Endothelial cell of umbilical vein (primary cell): ENCODE measurements at places on chromosomes 4 and X. TPM values are rescaled to one million over a fixed set of nuclear protein-coding genes. Genes with fewer than 3 reads are reported as not detected.
A peak's percentile ranks its signal among the peaks of the same experiment; 100 is the strongest.

PPEF2 gene
- total RNA-seq, result not detected in 2 replicates

TBX22 gene
- not detected in 2 replicates for total RNA-seq

REELD1 gene
- not detected in 2 replicates for total RNA-seq

NHSL2 gene
- 40.3 and 49.9 TPM in 2 replicates for total RNA-seq

PDCL2 gene
- not detected in 2 replicates for total RNA-seq

LRCH2 gene
- 4.6 and 4.7 TPM in 2 replicates for total RNA-seq

SH3D19 gene
- total RNA-seq, result 86.3 and 92.8 TPM in 2 replicates

MAGEC3 gene
- total RNA-seq, result not detected in 2 replicates

RIPPLY1 gene
- not detected in 2 replicates for total RNA-seq

ATP10D gene
- 30.9 and 34.1 TPM in 2 replicates for total RNA-seq

LSM6 gene
- 34.7 and 43.1 TPM in 2 replicates for total RNA-seq

MSX1 gene
- total RNA-seq, result 4.1 and 5.0 TPM in 2 replicates

DNA sequence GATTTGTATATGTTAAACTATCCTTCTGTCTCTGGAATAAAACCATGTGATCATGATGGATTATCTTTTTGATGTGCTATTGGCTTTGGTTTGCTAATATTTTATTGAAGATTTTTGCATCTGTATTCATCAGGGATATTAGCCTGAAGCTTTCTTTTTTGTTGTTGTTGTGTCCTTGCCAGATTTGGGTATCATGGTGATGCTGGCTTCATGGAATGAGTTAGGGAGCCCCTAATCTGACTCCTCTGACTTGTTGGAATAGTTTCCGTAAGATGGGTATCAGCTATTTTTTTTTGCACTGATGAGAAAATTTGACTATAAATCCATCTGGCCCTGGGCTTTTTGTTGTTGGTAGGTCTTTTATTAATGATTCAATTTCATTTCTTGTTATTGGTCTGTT, 45.7 kb downstream of the ATP10D start:
- no peaks in the 10 kb centered on the region for H3K27me3 ChIP-seq
- H3K4me1 ChIP-seq, result peaks cover 49% of the 10 kb centered on the region
- DNase-seq, result peak; percentile 18

- no peaks in the 10 kb centered on the region for H3K36me3 ChIP-seq
- H3K27ac ChIP-seq, result peak overlapping the region; percentile 78
- H3K4me1 ChIP-seq, result peaks cover 9% of the 10 kb centered on the region
Observed at GRCh38 chrX:33188881-33189280, 22.5 kb downstream of the DMD start.

GRCh38 chr4:80751200-80751599, 279.3 kb upstream of the BMP3 start:
- H3K4me3 ChIP-seq, result no peak overlapping the region
- no peaks in the 10 kb centered on the region for H3K36me3 ChIP-seq
- H3K4me1 ChIP-seq, result no peaks in the 10 kb centered on the region
- H3K27ac ChIP-seq, result no peak overlapping the region

DNA sequence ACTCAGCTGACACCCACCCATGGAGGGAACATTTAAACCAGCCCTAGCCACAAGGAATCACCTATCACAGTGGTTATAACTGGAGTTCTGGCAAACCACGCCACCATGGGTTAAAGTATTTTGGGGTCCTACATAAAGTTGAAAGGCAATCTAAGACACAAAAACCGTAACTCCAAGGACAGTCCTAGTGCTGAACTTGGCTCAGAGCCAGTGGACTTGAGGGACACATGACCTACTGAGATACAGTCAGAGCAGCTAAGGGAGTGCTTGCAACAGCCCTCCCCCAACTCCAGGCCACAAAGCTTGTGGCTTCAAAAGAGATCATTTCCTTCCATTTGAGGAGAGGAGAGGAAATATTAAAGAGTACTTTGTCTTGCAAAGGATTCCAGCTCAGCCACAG, 300.5 kb downstream of the FGF13 start:
- no peak for DNase-seq
- no peaks in the 10 kb centered on the region for H3K4me1 ChIP-seq
- H3K4me3 ChIP-seq, result no peak overlapping the region

DNA sequence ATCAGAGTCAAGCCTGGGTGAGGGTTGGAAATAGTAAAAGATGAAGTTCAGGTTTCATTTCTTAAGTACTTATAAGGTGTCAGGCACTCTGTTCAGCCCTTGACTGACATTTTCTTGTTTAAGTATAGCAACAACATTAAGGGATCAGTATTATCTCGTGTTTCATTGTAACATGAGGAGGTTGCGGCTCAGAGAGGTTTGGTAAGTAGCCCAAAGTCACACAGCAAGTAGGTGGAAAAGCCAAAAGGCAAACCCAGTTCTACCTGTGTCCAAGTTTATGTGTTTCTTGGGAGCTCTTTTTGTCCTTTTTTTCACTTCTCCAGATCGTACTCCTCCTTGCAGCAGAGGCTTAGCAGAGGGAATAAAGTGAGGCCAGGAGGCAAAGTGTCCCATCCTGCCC, 337.5 kb upstream of the KLF3 start:
- no peaks in the 10 kb centered on the region for H3K36me3 ChIP-seq
- no peak for DNase-seq

DNA sequence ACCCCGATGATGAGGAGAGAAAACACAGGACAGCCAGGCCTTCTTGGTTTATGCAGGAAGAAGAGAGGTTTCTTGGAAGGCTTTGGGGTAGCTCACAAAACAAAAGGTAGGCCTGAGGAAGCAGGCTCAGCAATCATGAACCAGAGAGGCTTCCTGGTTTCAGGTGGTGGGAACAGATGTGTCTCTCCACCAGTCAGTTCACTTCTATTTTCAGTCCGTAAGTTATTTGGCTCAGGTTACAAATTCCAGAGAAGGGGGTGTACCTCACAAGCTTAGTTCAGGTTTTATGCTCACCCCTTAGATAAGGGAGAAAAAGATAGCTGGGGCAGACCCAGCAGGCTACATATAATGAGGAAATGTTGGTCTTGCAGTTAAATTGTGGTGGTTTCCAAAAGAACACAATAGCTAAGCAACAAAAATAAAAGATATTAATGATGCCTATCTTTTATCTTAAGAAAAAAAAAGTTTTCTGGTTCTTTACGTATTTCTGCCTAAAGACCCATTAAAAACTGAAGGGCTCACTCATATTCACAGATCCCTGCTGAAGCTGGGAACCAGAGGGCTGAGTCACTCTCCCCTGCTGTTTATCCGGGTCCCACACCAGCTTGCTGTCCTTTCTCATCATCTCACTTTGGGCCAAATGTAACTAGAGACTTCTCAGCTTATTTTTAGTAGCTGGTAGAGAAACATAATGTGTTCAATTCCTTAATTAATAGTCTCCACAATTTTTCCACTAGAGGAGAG, 177.0 kb downstream of the CAMK2D start:
- no peaks in the 10 kb centered on the region for H3K36me3 ChIP-seq
- no peaks in the 10 kb centered on the region for H3K4me1 ChIP-seq
- H3K27me3 ChIP-seq, result no peaks in the 10 kb centered on the region

DNA sequence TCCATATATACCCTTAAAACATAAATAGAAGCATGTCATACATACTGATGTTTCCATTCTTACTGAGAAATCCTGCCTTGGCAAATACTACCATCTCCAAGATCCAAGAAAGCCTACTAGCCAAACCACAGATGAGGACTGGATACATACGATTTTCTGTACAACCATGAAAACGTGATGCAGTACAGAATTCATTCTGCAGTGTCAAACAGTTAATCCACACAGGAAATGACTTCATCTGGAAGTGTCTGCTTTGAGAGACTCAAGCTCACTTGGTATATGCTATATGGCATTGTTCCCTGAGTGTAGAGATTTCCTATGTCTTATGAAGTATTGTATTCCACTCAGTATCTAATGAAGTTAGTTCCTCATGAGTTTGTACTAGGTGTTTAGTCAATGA, 94.3 kb downstream of the CT47B1 start:
- H3K36me3 ChIP-seq, result no peaks in the 10 kb centered on the region

- peaks cover 14% of the 10 kb centered on the region for H3K4me1 ChIP-seq
- no peaks in the 10 kb centered on the region for H3K36me3 ChIP-seq
- peak overlapping the region; percentile 91 for H3K4me3 ChIP-seq
- H3K27me3 ChIP-seq, result no peaks in the 10 kb centered on the region
- DNase-seq, result peak; percentile 66
- H3K27ac ChIP-seq, result peak overlapping the region; percentile 85
Observed at GRCh38 chrX:155216940-155217440, 730 bp downstream of the VBP1 start.
